Renal cortex interstitium (tissue), 15 donors: ENCODE measurements at places on chromosomes 1 and 21. TPM values are rescaled to one million over a fixed set of nuclear protein-coding genes. Genes with fewer than 3 reads are reported as not detected.

Gene LRRC38
- 0.37 TPM for polyA plus RNA-seq

DNA sequence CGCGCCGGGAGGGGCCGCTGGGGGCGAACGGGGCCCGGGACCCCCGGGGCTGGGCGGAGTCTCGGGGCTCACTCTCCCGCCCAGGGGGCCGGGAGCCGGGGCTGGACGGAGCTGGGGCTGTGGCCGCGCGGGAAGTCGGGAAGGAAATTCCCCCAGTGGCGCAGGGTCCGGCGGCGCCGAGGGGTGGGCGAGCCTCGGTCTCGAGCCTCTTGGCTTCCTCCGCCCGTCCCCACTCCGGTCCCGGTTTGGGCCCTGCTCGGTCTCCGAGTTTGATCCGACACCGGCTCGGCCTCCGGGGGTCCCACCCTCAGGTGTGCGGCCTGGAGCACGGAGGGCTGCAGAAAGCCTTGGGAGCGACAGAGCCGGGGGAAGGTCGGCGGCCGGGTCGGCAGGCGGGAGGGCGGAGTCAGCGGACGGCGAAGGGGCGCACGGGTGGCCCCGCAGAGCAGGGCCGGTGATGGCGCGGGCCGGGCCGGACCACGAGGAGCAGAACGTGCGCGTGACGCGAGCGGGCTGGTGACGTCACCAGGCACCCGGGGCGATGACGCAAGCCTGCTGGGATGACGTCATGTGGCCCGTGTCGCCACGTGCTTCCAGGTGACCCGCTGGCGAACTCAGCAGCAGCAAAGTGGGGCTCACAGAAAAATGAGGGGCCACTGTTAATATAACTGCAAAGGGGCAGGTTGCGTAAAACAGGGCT, 610 bp upstream of the HES4 start:
- DNase-seq: no peak

- no peak for DNase-seq
Observed at GRCh38 chr1:205442051-205442725, 13.7 kb downstream of the BLACAT1 start.

GRCh38 chr1:171295821-171296220, 18.2 kb upstream of the FMO4 start:
- DNase-seq: no peak

DNA sequence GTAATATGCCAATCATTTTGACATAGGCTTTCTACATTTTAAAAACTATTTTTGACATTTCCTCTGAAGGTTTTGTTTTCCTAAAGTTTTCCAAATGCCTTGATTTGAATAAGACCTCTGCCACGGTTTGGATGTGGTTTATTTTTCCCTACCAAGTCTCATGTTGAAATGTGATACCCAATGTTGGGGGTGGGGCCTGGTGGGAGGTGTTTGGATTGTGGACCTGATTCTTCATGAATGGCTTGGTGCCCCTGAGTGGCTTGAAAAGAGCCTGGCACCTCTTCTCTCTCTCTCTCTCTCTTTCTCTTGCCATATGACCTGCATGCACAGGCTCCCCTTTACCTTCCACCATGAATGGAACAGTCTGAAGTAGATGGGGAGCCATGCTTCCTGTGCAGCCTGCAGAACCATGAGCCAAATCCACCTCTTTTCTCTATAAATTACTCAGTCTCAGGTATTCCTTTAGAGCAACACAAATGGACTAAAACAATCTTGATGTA, 14.8 kb downstream of the MMEL1 start:
- DNase-seq: no peak
